ENCODE measurements at places on chromosomes 16 and 17.
A peak's percentile ranks its signal among the peaks of the same experiment; 100 is the strongest.

GRCh38 chr17:54967621-54968261, 713 bp downstream of the COX11 start:
- DNase-seq = peak; percentile 65

- no peak for DNase-seq
Measured at GRCh38 chr17:50459756-50460155, 8.9 kb downstream of the CHAD start.

- no peak for DNase-seq
Measured at GRCh38 chr16:30401768-30402425, 5.5 kb upstream of the ZNF771 start.

GRCh38 chr16:68228652-68229051, 7.3 kb downstream of the ESRP2 start:
- no peak for DNase-seq

GRCh38 chr16:84471966-84472365, 32.5 kb downstream of the MEAK7 start:
- DNase-seq = no peak
